AG20443 (cell line): ENCODE measurements at places on chromosomes 5 and 9.

DNA sequence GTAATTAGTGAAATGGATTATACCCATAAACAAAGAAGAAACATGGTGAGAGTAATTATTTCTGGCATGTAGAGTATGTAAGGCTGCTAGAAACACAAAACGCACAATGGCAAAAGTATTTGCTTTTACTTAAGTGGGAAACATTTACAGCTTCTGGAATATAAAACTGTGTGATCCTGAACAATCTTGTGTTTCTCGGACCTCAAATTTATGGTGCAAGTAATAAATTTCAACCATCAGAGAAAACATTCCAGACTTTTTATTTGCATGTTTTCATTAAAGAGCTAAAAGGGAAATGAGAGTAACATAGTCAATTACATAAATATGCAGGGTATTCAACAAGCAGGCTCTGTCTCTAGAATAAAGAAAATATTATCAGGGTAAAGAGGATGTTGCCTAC is 17.2 kb upstream of the PRR16 start:
- DNase-seq = no peak

DNA sequence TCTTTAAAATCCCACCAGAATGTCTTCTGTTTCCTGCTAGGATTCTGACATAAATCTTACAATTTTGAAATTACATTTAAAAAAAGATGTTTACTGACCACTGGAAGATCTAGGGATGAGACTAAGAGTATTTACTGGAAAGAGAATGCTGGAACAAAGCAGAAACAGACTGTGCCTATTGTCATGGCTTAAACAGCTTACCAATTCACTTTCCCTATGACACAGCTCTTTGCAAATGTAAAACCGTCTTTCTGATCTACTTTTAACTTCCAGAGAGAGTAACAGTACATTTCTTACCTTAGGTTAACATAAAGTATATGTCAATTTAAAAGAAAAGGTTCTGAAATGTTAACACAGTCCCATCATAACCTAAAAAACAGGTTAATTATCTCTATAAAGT is 10.7 kb downstream of the GIN1 start:
- DNase-seq = no peak

DNA sequence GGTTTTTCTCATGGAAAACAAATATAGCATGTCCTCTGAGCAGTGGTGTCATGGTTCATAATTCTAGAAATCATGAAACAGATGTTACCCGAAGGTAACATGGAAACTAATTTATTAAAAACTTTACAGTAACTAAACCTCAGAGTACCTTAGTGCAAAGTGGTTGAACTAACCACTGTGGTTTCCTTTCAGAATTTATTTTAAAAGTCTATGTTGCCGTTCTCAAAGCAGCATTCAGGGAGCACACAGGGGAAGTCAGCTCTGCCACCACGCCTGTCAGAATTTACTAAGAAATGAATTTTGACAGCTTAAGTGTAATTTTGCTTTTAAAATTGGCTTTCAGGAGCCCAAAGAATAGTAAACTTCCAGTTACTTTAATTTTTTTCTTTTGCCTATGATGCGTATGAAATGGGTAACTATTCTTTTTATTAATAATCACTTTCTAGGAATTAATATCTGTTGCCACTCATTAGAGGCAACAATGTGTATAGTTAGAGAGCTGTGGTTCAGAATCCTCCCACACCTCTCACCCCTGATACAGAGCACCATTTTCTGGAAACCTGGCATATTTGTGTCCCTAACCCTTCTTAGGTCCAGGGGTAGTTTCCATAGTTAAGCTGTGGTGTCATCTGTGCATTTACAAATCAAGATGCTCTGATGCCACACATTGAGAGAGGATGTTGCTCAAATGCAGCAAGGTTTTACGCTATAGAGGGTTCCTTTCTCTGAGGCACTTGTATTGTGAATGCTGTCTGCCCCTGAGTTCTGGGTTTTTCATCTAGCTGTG is 202.6 kb downstream of the ZSWIM6 start:
- DNase-seq = no peak

- DNase-seq = peak; percentile 97
Measured at GRCh38 chr5:132677191-132677590, 3.4 kb downstream of the IL4 start.

GRCh38 chr5:6576861-6577501 is 55.9 kb downstream of the NSUN2 start:
- DNase-seq = peak; percentile 79

DNA sequence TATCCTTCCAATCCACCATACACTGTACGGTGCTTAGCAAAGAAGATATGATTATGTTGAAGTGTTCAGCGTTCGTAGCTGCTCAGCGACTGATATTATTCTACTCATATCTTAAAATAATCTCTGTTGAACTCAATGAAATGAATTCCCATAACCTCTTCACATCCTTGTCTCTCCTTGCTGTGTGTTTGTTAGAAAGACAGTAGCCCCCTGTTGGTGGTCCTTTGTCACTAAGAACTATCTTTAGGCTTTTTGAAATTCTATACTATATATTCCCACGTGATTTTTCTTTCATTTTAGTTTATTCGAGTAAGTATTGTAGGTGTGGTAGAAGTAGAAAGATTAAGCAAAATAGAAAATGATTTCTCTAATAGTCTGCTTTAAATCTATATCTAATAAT is 762.8 kb upstream of the WWC1 start:
- DNase-seq = no peak

- DNase-seq = no peak
Measured at GRCh38 chr9:123167474-123167873, 100.9 kb downstream of the STRBP start.

DNA sequence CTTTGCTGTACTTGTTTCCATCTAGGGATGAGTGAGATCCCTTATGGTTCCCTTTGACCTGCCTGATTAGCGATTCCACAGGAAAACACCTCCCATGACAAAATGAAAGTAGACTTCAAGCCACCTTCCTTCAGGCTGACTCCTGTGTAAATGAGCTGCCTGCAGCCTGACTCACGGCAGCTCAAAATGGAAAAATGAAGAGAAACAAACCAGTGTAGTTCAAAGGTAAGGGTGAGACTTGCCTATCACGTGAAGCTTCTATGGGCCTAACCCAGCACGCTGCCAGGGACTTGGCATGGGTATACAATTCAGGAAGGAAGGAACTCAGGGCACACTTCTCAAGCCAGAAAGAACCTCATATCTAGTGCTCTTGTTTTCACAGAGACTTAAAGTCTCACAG is 110.1 kb upstream of the LRRTM2 start:
- no peak for DNase-seq

- DNase-seq = no peak
Measured at GRCh38 chr5:37717613-37718431, 122.0 kb downstream of the GDNF start.

DNA sequence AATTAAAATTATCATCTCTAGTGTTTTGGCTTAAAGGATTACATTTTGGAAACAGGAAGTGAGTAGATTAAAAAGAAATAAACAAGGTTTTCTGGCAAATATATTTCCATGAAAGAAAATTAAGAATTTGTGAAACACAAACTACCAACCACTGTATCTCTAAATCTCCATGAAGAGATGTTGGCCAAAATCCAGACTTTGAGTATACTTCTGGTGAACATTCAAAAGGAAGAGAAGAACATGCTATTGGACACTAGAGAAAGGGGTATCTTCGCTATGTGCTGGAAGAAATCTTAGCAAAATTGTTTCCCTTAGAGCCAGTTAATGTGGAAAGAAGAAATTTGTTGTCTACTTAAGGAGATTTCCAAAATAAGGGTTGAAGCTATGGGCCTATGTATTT is 710.4 kb upstream of the CTNND2 start:
- no peak for DNase-seq

- no peak for DNase-seq
Measured at GRCh38 chr5:13859270-13860065, 85.0 kb downstream of the DNAH5 start.

- DNase-seq = no peak
Measured at GRCh38 chr5:41754857-41755256, 115.4 kb downstream of the OXCT1 start.

GRCh38 chr9:132485393-132485792 is 75.4 kb downstream of the CFAP77 start:
- no peak for DNase-seq
